ENCODE measurements at places on chromosomes 3 and 15.

DNA sequence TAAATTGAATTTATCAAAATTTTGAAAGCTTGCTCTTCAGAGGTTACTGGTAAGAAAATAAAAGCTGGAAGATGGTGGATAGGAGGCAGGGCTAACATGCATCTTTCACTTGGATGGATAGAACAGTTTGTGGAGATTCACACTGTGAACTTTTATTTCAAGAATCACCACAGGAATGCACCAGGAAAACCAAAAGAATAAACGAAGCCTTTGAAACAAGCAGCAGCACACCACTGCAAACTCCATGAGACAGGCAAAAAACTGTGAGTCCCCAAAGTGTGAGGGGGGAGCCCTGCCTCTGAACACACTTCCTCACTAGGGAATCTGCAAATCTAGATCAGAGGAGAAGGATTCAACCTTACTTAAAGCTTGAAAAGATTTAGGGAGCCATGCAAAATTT is 122.2 kb downstream of the RTP4 start:
- DNase-seq, result no peak

DNA sequence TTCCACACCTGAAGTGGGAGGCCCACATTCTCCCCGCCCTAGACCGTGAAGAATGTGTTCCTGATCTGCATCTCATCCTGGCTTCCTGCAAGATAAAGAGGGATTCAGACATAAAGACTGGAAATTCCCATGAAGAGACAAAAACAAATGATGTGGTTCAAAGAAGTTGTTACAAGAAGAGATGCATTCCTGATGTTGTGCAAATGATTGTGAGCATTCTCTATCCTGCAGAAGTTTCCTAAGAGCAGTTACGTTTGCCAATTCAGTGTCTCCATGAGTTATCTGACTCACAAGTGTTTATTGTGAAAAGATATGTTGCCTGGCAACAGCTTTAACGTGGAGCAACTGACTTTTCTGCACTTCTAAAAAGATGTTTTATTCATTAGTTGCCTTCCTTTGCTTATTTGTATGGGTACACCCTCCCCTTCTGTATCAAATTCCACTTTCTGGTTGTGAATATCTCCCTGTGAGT is 107.8 kb downstream of the ZIC4 start:
- DNase-seq, result no peak

DNA sequence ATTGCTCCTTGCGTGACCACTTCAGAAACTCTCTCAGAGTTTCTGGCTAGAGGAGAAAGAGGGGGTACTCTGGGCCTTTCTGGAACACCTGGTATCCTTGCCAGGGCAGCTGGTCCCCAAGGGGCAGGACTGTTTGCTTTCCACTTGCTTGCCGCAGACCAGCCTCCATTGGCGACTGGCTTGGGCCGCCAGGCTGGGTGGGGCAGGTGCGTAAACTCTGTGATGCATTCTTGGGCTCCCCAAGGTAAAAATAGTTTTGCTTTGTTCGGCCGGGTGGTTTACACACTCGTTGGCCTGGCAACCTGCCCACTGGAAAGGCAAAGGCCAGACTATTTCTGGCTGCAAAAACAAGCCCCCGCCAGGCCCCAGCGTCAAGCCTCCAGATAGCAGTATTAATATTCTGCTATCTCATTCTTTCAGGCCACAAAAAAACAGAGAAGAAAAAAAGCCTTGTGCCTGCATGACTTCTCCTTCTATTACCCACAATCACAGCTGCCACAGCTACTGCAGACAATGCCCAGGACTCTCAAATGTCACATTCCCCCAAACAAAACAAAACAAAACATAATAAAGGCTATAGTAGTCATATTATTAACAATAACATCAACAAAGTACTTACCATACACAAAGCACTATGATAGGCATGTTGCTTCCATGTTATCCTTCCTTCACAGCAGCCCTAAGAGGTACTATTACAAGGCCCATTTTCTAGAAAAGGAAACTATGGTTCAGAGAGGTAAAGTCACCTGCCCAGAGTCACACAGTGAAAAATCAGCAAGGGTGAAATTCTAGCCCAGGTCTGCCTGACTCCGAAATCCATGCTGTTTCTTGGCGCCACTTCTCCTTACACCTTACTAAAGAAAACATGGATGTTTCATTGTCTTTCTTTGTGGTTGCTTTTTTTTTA is 14.0 kb upstream of the SSUH2 start:
- no peak for DNase-seq

- no peak for DNase-seq
Observed at GRCh38 chr3:61932499-61932898, 371.1 kb downstream of the PTPRG start.

GRCh38 chr3:184129012-184129411 is 6.1 kb upstream of the EIF2B5 start:
- no peak for DNase-seq

DNA sequence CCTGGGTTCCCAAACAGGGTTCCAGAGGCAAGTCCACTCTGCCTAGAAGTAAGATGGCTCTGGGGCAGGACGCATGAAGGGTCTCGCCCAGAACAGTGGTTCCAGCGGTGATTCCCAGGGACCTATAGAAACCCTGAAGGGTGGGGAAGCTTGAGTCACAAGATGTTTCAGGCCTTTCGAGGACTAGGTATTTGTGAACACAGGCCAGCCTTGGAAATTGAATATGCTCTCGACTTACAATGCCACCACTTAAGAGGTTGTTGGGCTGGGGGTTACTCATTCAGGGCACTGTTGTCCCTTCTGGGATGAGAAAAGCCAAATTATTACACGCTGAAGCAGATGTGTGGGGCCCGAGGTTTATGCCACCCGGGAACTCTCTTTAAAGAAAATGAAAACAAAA is 152.0 kb downstream of the TJP1 start:
- no peak for DNase-seq

DNA sequence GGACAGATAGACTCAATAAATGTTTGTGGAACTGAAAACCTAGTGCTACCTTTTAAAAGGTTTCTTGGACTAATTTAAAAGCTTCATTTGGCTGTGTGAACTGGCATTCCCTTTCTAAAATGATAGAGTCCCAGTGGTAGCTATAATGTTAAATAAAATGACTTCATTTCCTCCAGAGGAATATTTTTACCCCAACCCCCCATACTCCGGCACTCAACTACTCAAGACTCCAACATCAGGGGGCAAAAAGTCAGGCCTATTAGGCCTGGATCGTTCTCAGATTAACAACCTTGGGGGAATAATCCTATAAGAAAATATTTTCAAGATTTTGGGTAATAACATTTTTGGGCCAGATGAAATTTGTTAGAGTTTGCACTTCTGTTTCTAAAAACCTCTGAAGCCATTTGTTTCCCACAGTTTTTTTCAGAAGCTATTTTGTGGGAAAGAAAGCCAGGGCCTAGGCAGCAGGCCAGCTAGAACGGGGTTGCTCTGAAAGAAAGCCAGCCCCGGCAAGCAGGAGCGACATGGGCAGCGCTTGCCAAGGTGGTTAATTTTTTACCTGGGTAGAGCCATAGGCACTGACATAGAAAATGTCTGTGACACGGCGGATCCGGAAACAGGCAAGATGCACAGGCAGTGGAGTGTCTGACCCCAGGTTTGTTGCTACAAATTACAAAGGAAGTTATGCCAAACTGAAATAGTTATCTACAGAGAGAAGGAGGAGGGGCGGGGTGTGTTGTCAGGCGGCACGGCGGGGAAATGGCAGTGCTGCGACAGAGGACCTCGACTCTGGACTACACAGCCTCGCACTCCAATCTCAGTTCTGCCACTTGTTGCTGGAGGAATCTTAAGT is 84.6 kb downstream of the MAGI1 start:
- no peak for DNase-seq

DNA sequence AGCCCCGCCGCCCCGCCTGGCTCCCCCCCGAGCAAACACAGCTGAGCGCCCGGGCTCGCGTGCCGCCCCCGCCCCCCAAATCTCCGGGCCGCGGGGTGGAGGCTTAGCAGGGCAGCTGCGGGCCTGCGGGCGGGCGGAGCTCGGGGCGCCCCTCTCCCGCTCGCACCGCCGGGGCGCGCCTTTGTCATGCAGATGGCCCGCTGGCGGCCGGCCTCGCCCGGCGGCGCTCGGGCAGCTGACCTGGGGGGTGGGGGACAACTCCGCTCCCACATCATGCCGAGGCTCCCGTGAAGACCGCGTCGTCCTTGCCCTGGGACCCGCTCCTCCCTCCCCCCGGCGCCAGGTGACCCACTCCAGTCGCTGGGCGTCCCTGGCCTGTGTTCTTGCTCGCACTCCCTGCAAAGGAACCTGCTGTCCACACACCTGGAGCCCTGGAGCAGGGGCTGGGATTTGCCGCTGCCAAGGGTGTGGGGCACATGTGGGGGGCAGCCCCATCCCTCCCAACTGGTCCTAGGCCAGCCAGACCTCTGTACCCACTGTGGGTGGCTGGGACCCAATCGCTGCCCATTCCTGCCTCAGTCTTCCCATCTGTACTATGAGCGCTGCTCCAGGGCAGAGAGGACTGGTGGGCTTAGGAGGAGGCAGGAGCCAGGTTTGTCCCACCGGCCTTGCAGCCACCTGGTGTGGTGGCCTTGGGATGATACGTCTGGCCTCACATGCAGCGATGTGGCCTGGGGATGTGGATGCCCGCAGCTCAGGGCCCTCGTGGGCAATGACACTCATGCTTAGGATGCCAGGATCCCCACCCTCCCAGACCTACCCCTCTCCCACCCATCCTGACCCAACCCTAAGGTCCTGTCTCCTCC is 33.5 kb downstream of the DNAJB8 start:
- no peak for DNase-seq

DNA sequence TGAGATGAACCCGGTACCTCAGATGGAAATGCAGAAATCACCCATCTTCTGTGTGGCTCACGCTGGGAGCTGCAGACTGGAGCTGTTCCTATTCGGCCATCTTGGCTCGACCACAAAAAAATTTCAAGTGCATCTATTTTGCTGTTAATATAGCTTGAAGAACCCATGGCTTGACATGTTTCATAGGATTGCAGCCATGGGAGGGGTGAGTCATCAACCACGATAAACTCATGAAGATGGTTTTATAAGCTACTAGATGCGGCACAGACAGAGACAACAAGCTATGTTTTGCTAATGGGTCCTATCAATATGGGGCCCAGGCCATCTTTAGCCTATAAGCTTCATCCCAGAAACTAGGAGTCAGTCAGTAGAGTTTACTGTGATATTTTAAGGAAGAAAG is 100.4 kb upstream of the PHLDB2 start:
- no peak for DNase-seq

GRCh38 chr3:100880072-100880471 is 113.1 kb downstream of the ABI3BP start:
- DNase-seq, result no peak

DNA sequence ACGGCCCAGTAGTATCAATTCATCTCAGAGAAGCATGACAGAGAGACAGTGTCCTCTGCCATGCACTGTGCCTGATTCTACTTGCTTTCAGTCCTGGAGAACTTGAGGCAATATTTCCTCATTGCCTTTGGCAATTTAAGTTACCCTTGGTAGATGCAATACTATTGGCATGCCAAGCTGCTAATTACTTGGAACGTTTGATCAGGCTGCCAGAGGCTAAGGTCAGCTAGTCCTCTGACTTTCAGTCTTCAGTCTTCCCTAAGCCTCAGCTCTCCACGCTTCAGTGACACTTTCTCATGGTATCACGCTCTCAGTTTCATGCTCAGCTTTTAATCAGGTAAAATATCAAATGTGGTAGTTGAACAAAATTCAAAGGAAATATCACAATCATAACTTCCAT is 13.1 kb upstream of the OSBPL11 start:
- DNase-seq, result no peak

DNA sequence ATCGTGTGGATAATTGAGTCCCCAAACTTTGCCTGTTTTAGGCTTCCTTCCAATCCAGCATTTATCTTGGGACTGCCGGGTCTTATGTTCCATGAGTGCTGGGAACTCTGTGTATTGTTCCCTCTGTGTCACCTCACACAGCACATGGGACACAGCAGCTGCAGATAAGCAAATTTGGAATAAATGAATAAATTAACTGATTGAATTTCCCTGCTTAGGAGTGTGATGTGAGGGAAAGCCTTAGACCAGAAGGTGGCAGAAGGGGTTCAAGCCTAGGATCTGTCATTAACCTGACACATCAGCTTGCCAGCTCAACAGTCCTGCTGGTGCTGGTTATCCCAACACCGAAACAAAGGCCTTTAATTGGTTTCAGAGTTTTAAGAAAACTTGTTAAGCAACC is 114.3 kb downstream of the OXSM start:
- no peak for DNase-seq

- no peak for DNase-seq
Observed at GRCh38 chr3:44999782-45000181, 23.7 kb downstream of the EXOSC7 start.

- no peak for DNase-seq
Observed at GRCh38 chr3:52649461-52650210, 36.1 kb downstream of the PBRM1 start.

All from activated T-helper 1 cell treated with anti-CD3 and anti-CD28 coated beads, Interleukin-2, amount 50 U/mL, for 16 hours (primary cell).